Small intestine (tissue), 16 donors: ENCODE measurements at places on chromosomes 2 and 18.

DNA sequence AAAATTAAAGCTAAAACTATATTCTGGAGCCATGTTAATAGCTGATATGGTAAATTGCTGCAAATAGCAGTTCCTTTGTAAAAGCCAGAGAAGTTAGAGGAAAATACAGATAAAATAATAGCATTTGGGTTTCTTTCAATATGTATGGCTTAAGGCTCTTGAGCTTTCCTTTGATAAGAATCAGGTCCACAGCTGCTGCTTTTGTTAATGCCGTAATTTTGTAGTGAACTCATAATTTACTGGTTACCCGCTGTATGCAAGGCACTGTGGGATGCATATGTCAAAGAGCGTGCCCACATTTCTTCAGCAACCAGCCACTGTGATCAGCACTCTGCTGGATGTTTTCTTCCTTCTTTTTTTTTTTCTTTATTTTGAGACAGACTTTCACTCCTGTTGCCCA is 79.1 kb downstream of the MOGAT1 start:
- DNase-seq = no peak

DNA sequence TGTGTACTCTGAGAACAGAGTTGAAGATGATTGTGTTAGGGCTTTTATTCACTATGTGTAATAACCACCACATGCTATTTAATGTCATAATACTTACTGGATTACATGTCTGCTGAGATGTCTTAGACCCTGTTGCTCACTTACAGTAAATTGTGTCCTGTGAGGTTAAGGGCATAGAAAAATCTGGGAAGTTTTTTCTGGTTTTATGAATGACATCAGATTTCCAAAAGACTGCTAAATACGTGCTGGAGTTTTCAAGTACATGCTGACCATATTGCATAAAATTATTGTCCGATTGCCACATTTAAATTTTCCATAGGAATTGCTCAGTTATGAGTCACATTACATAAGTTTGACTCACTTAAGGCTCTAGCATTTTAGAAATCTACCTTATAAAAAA is 96.7 kb upstream of the COL5A2 start:
- DNase-seq = no peak

- no peak for DNase-seq
Observed at GRCh38 chr18:61448316-61448715, 115.1 kb downstream of the CDH20 start.

DNA sequence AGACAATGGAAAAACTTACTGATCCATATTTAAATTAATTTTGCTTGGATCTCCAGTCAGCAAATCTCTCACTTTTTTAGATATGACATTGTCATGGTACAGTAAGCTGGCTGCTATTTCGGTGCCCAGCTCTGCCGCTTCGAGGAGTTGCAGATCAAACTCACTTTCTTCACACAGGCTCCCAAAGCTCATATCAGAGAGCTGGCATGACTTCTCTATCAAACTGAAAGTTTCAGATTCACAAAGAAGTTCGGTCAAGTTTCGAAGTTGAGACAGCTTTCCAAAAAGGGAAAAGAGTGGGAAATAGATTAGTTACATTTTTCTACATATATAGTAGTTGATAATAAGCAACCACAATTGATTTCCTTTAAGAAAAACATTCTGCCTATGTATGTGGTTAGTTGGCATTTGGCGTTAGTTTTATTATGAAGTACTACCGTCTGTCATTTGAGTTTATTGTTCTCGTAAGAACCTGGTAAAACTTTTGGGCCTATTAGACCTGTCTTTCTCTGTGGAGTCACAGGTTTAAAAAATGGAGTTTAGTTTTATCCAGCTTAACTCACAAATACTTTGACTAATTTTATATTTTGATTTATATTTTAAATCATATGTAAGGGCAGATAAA is 118.8 kb downstream of the ABCA12 start:
- DNase-seq = no peak

GRCh38 chr2:48442610-48443360 is 87.2 kb upstream of the STON1 start:
- no peak for DNase-seq

DNA sequence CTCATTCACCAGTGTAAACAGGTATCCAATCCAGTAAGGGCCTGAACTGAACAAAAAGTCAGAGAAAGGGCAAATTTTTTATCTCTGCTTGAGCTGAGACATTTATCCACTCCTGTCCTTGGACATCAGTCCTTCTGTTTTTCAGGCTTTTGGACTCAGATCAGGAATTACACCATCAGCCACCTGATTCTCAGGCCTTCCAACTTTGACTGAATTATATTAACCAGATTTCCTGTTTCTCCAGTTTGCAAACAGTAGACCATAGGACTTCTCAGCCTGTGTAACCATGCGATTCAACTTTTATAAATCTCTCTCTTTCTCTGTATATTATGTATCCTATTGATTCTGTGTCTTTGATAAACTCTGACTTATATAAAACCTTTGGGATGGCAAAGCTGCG is 289.3 kb upstream of the CDH2 start:
- DNase-seq = no peak

- no peak for DNase-seq
Observed at GRCh38 chr2:128237081-128237534, 81.6 kb downstream of the HS6ST1 start.

- DNase-seq = no peak
Observed at GRCh38 chr2:20187331-20187730, 37.6 kb downstream of the SDC1 start.

GRCh38 chr2:181789827-181790448 is 101.6 kb upstream of the ITPRID2 start:
- DNase-seq = peak; percentile 22

- peak; percentile 59 for DNase-seq
Observed at GRCh38 chr18:43485545-43485963, 208.3 kb upstream of the SYT4 start.

DNA sequence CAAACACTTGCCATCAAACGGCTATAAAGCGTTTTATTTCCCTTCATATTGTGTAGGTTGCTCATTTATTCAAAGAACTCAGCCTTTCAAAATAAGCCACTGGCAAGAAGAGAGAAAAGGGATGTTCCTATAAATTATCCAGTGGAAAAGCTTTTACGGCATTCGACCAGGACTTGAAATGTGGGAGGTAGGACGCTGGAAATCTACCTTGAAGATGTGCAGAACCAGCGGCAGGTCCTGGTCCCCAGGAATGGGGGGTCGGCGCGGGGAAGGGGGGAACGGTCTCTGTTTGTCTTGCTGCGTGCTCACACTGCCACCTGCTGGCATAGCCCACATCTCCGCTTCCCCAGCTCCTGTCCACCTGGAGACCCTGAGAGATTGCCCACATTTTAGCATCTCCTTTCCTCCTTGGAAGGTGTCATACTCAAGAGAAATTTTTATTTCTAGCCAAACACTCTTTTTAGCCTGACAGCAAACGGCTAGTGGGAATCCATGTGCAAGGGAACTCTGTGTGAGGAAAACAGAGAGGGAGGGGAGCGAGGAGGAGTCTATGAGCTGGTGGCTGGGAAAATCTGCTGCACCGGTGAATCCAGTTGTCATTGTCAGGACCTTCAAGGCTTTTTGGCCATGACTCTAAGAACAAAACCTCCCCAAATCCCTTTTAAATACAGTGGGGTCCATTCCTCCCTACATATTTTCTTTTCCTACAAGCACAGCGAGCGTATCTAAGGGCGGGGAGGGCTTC is 349.0 kb upstream of the PKDCC start:
- DNase-seq = peak; percentile 6

- DNase-seq = no peak
Observed at GRCh38 chr2:159922563-159922962, 124.6 kb upstream of the CD302 start.

DNA sequence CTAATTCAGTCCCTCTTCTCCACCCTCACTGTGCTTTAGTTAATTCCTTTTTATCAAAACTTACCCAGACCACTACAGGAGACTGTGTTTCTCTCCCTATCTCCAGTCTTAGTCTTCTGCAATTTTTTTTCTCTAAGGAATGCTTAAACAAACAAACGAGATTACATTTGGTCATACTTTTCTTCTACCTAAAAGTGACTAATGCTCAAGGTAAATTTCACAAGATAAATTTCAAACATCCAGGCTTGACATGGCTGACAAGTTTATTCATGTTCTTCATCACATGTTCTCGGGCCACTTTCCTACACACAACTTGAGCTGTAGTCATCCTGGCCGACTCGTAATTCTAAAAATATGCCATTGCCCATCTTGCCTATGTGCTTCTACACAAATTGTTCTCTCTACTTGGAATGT is 23.2 kb upstream of the ACSL3 start:
- DNase-seq = no peak

- peak; percentile 4 for DNase-seq
Observed at GRCh38 chr2:220188031-220188430, 560.6 kb downstream of the SLC4A3 start.

DNA sequence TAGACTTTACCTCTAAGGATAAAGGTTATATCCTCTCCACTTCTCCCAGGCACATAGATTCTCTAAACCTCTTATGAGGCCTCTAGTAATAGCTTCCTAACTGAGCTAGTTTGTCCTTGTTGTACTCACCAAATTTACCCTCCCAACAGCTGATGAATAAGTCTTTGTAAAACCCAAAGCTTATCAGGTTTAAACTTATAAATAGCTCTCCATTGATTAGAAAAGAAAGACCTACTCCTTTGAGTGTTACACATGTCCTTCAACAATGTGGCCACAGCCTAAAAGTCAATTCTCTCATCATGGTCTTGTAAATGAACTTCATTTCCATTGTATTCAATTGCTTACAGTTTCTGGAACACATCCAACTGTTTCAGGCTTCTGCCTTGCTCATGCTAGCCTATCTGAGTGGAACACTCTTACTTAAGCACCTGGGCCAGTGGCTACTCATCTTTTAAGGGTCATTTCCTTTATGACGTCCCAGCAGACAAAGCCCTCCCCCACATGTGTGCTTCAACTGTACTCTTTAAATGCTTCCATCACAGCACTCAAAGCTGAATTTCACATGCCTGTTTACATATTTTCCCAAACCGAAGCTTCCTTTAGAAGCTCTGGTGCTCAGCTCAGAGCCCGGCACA is 131.6 kb downstream of the CDH2 start:
- DNase-seq = no peak

- no peak for DNase-seq
Observed at GRCh38 chr18:23229472-23229871, 94.2 kb downstream of the CABLES1 start.

DNA sequence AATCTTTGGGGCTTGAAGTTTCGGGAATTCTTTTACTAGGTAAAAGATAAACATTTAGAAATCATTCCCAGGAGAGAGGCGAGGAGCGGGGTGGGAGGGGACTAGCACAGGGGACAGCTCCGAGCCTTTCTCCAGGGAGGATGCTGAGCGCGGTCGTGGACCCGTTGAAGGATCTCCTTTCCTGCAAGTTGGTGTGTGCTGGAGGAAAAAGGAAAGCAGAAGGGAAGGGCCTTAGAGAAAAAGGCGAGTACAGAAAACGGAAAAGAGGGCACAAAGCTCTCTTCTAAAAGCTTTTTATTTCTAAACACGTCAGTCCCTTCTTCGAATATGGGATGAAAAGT is 640 bp downstream of the SLC39A6 start:
- DNase-seq = no peak

- no peak for DNase-seq
Observed at GRCh38 chr2:227163485-227163997, 464 bp downstream of the COL4A4 start.

DNA sequence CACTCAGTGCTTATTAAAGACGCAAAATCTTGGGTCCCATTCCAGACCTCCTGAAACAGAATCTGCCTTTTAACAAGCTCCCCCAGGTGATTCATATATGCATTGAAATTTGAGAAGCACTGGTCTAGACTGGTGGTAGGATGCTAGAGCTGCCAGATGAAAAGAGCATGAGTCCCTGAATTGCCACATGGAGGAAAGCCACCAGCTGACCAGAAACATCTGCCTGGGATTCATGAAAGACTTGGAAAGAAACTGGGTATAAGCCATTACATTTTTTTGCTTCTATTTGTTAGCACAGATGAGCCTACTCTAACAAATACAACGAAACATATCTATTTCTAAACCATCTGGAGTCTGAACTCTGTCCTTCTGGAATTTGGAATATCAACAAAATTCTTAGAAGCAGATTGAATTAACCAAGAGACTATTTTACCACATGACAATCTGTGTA is 228.9 kb downstream of the RBM43 start:
- DNase-seq = no peak

- no peak for DNase-seq
Observed at GRCh38 chr2:136207030-136207623, 89.2 kb upstream of the CXCR4 start.

GRCh38 chr2:20080839-20081415 is 29.5 kb upstream of the LAPTM4A start:
- no peak for DNase-seq

DNA sequence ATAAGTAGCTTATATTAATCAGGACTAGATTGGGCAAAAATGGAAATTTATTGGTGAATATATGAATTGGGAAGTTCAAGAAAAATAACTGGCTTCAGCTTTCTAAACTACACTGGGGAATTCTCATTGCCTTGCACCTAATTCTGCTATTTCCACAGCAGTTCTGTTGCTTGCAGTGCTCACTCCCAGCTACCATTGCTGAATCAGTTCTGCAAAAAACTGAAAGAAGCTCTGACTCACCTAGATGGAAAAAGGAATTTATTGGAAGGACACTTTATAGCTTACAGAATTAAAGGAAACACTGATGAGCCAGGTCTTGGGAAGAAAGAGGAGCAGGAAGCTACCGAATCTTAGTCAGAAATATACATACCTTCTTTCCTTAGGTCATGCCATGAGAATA is 60.3 kb upstream of the ACVR1 start:
- no peak for DNase-seq

DNA sequence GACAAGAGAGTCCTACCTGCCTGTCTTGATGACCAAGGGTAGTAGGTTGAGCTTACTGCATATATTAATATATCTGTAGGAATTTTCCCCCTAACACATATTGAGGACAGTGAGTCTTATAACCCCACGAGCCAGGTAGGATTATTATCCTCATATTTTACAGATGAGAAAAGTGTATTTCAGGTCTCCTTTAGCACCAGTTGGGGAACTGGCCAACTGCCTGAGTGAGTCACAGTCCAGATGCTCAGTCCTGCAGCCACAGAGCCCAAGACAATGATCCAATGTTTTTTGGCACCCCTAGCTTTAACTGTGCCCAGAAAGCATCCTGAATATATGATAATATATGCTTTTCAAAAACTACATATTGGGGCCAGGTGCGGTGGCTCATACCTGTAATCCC is 30.8 kb upstream of the GLS start:
- DNase-seq = no peak

DNA sequence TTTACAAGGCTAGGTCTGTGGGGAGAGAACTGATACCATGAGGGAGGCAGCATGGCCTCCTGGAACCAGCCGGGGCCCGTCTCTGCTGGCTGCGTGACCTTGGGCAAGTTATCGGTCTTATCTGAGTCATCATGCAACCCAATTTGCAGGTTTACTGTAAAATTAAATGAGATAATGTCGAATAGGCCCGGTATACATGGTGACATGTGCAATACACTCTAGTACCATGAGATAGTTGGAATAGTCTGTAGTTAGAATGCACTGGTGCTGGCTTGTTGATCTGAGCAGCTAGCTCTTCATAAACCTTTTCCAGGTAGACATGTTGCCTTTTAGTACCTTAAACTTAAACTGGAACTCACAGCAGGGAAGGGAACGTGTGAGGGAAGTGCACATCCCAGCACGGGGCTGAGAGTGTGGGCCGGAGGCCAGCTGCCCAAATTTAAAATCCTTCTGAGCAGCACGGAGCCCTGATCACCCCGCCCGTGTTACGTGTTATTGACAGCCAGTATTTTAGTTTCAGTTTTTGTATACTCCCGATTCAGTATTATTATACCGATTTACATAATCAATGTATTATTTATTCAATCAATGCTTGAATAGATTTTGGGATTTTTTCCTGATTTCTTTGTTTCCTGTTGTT is 72.4 kb upstream of the HS6ST1 start:
- peak; percentile 42 for DNase-seq

GRCh38 chr2:19785867-19786266 is 115.9 kb downstream of the TTC32 start:
- no peak for DNase-seq
